ENCODE measurements at places on chromosomes 11 and 22.
A peak's percentile ranks its signal among the peaks of the same experiment; 100 is the strongest.

DNA sequence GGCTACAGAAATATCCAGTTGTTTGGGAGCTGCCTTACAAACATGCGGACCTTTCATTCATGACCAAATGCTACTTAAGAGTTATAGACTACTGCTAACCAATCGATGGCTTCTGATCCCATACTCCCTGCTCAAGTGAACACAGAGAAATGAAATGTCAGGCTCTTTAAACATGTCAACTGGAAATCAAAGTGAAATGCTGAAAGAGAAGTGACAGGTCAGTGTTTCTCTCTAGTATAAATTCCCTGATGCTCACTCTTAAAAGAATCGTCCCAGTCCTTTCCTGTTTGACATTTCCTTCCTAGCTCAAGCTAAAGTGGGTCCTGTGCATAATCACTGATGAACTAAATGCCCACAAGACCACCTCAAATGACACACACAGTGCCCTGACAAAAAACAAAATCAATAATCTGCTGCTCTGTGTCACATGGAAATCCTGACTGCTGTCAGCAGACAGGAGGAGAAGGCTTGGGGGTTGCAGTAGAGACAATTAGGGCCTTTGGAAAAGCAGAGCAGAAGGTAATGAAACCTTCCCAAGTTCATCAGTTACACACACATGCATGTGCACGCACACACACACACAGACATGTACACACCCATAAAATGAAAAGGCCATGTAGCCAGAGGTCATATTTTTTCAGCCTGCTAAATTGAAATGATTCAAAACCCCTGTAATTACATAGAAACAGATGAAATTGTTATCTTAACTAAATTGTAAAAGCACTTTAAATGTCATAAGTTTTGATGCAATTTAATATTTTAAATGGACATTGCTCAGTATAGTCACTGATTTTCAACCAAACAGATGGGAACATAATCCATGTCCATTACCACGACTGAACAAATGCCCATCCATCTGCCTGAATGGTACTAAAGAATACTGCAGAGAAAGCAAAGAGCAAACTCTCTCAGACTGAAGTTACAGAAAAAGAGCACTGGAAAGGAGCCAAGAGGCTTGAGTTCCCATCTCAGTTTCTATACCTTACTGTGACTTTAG lies 330.7 kb downstream of the TTC28 start:
- DNase-seq, result peak; percentile 62

DNA sequence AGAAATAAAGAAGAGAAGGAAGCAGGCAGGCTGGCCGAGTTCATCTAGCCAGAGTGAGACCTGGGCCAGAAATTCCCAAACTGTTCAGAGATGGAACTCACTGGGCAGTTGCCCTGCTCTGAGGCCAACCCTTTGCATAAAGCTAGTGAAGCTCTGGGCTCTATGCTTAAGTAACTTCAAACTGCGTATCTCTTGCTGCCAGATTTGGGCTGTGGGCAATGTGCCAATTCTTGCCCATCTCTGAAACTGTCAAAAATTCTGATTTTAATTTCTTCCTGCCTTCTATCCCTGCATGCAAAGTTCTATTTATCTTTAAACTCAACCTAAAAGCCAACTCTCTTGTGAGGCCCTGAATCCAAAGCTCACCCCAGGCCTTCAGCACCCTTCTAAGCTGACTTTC lies 36.2 kb upstream of the HEPHL1 start:
- no peak for DNase-seq

DNA sequence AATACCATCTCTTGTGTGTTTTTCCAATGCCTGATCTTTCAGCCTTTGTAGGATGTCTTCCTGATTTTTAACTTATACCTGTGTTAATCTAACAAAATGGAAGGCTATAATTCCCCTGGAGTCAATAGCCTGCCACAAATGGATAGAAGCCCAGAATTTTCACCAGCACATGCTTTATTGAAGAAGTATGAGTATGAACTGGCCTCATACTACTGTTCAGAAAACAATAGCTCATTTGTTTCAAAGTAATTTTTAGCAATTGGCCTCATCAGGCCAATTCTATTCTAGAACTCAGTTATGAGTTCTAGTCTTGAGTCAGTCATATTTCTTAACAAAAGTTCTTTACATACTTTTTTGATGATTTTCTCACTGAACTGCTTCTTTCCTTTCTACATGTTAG lies 40.6 kb upstream of the SLC37A2 start:
- no peak for DNase-seq

GRCh38 chr11:96050435-96051182 lies 126.7 kb upstream of the MTMR2 start:
- peak; percentile 34 for DNase-seq

GRCh38 chr11:102560555-102561011 lies 30.0 kb upstream of the MMP7 start:
- DNase-seq, result no peak

GRCh38 chr11:102171101-102171500 lies 60.9 kb downstream of the YAP1 start:
- no peak for DNase-seq

DNA sequence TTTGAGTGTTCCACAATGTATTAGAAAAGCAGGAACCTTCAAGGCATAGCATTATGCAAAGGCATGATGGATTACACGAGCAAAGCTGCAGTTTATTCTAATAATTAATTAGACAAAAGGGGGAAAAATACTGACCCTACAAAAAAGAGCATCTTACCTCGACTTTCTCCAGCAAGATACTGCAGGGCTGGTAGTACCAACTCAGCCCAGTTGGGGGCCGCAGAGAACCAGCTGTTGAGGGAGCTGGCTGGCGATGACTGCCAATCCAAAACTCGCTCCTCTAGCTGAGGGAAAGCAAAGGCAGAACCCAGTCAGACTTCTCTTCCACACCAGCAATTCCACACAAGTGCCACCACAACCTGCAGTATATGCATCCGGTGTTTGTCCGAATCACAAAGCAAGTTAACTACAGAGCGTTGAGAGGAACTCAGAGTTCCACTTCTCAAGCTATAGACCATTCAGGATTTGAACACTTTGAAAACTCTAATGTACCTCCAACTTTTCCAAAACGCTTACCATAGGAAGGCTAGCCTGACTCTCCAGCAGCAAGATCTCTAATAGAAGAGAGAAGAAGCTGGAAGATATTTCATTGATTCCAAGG lies 13.7 kb downstream of the NFRKB start:
- DNase-seq, result peak; percentile 42

All from NCI-H82 (cell line).